Omental fat pad (tissue), 4 donors: ENCODE measurements at places on chromosomes 16 and 17. TPM values are rescaled to one million over a fixed set of nuclear protein-coding genes. Genes with fewer than 3 reads are reported as not detected.

KRTAP16-1 gene
- not detected for total RNA-seq

DNA sequence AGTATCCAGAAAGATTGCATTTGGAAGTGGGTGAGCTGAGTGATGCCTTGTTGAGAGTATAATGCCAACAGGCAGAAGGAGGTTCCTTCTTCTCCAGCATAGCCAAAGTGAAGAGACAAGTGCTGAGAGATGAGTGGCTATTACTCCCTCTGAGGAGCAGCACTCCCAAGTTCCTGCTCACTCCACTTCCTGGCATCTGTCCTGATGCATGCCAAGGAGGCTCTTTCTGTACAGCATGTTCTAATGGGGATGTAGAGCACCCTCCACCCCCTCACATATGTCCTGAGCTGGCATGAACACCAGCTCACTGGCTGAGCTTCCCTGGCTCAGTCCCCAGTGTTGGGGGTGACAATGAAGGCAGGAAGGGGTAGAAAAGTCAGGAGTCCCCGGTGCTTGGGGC lies 44.2 kb upstream of the DNAH9 start:
- no peak for DNase-seq

GRB7 gene
- total RNA-seq, result 13.0 TPM

- no peak for DNase-seq
Measured at GRCh38 chr17:5373112-5373511, 46.4 kb downstream of the NUP88 start.

DNA sequence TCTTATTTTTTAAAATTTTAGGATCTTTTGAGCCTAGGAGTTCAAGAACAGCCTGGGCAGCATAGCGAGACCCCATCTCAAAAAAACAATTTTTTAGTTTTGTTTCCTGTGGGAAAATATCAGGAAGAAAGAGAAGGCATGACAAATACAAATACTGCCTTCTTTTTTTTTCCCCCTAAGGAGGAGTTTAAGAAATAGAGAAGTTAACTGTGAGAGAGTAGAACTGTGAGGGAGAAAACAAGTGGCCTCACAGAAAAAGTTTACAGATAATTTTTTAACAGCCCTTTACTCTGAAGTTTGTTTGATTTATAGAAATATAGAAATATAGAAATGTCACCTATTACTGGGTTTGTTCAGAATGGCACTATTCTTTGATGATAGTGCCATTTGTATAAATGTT lies 21.1 kb downstream of the TTYH2 start:
- DNase-seq, result no peak

- DNase-seq, result no peak
Measured at GRCh38 chr17:34465789-34466188, 102.8 kb upstream of the CCL1 start.
